Nasal cavity respiratory epithelium epithelial cell of viscerocranial mucosa (primary cell): ENCODE measurements at places on chromosomes 3 and 15. TPM values are rescaled to one million over a fixed set of nuclear protein-coding genes. Genes with fewer than 3 reads are reported as not detected.

Gene SLC9A9
- total RNA-seq, result 1.0 and 8.9 TPM in 2 replicates

Gene PAK6
- total RNA-seq, result 10.6 and 20.3 TPM in 2 replicates

Gene MEGF11
- not detected in 2 replicates for total RNA-seq

Gene SEMA5B
- total RNA-seq, result 0.34 and 3.3 TPM in 2 replicates

Gene BCHE
- total RNA-seq, result under 0.01 and 1.6 TPM in 2 replicates

Gene IQCH
- 3.1 and 7.0 TPM in 2 replicates for total RNA-seq

Gene GOLGA8G
- 0.07 TPM in 1 of 2 replicates, not detected in the other for total RNA-seq

Gene WDR93
- 0.07 TPM in 1 of 2 replicates, not detected in the other for total RNA-seq

Gene DUOXA1
- total RNA-seq, result 36.2 and 50.6 TPM in 2 replicates

Gene RTP4
- under 0.01 and 1.1 TPM in 2 replicates for total RNA-seq

Gene TBC1D21
- not detected in 2 replicates for total RNA-seq

Gene C3orf49
- not detected in 2 replicates for total RNA-seq

Gene SLITRK3
- total RNA-seq, result not detected in 2 replicates

Gene SYNM
- total RNA-seq, result 0.68 and 1.3 TPM in 2 replicates

Gene CXCR6
- not detected in 2 replicates for total RNA-seq

Gene TOPAZ1
- total RNA-seq, result not detected in 2 replicates

Gene CCDC54
- total RNA-seq, result not detected in 2 replicates

Gene BLOC1S6
- total RNA-seq, result 66.6 and 90.2 TPM in 2 replicates

Gene MNS1
- not detected in 2 replicates for total RNA-seq

Gene ALPK3
- under 0.01 and 0.85 TPM in 2 replicates for total RNA-seq

Gene CGNL1
- 1.4 and 1.9 TPM in 2 replicates for total RNA-seq

Gene SPINK8
- total RNA-seq, result not detected in 2 replicates

Gene IGSF11
- total RNA-seq, result under 0.01 and 0.21 TPM in 2 replicates

Gene CDCP1
- 141 and 146 TPM in 2 replicates for total RNA-seq

Gene SENP8
- 2.4 and 2.7 TPM in 2 replicates for total RNA-seq

Gene GOLGB1
- 48.2 and 83.6 TPM in 2 replicates for total RNA-seq

Gene CLRN1
- not detected in 2 replicates for total RNA-seq

Gene CHRFAM7A
- 0.36 TPM in 1 of 2 replicates, not detected in the other for total RNA-seq

Gene ISL2
- 0.14 and 0.68 TPM in 2 replicates for total RNA-seq

Gene NME9
- 0.21 TPM in 1 of 2 replicates, not detected in the other for total RNA-seq

Gene TLR9
- 0.07 TPM in 1 of 2 replicates, not detected in the other for total RNA-seq

Gene AADACL2
- total RNA-seq, result not detected in 2 replicates

Gene NGRN
- 107 and 122 TPM in 2 replicates for total RNA-seq

Gene RPL39L
- total RNA-seq, result 11.2 and 21.2 TPM in 2 replicates

Gene GHSR
- total RNA-seq, result not detected in 2 replicates

Gene CCDC12
- total RNA-seq, result 26.0 and 29.5 TPM in 2 replicates

Gene LMAN1L
- total RNA-seq, result 0.21 TPM in 1 of 2 replicates, not detected in the other
